Fibroblast of the aortic adventitia (primary cell): ENCODE measurements at places on chromosomes 5 and 9. TPM values are rescaled to one million over a fixed set of nuclear protein-coding genes. Genes with fewer than 3 reads are reported as not detected.

The SLC34A1 gene
- not detected in 2 replicates for total RNA-seq

The TUBB4B gene
- total RNA-seq, result 21.8 and 195 TPM in 2 replicates

The DNAJC21 gene
- total RNA-seq, result 32.6 and 68.9 TPM in 2 replicates

The F2RL2 gene
- 9.8 and 18.6 TPM in 2 replicates for total RNA-seq

The ZNF883 gene
- total RNA-seq, result 4.3 and 4.4 TPM in 2 replicates

The ARL10 gene
- total RNA-seq, result 9.3 and 19.9 TPM in 2 replicates

GRCh38 chr9:135522931-135523330 is 1.7 kb downstream of the LCN1 start:
- no peak for DNase-seq

DNA sequence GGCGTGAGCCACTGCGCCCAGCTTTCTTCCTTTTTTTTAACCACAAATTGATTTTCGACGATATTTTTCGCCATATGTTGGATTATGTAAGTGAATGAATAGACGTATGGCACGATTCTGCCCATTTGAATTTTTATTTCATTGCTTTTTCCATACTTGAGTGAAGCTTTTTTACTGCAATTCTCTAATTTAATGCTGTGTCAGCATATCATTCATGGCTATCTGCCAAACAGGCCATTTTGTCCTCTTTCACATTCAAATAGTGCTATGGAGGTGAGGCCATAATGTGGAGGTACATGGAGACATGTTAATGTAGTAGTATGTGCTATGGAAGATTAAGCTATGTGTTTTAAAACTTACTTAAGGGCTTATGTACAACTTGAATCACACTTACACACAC is 152.1 kb upstream of the TUSC1 start:
- DNase-seq, result no peak

DNA sequence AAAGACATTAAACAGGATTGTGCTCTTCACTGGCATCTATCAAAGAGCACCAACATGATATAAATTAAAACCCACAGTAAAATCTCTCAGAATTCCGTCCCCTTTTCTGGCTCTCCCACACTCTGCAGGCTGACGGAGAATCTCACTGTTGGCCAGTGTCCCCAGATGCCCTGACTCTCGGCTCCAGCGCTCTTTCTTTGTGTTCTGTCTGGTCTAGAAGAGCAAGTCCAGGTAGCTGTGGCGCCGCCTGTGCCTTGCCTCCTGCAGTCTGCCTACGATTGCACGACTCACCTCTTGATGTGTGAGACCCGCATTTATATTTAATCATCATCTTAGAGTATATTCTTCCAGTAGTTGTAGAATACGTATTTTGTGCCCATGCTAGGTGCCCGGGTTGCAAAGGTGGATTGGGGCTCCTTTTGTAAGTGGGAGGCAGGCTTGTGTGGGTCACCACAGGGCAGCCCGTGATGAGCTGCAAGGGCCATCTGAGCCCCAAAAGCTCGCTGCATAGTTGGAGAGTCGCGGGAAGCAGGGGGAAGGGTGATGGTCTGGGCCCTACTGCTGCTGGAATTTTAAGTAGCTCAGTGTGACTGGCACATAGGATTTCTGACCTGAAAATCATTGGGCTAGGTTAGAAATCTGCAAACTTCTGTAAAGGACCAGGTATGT is 55.6 kb downstream of the EHMT1 start:
- DNase-seq, result no peak

- DNase-seq, result no peak
Measured at GRCh38 chr5:3339798-3340115, 255.9 kb upstream of the IRX1 start.
